ENCODE measurements at places on chromosomes 7 and 10. TPM values are rescaled to one million over a fixed set of nuclear protein-coding genes. Genes with fewer than 3 reads are reported as not detected.
A peak's percentile ranks its signal among the peaks of the same experiment; 100 is the strongest.

DNA sequence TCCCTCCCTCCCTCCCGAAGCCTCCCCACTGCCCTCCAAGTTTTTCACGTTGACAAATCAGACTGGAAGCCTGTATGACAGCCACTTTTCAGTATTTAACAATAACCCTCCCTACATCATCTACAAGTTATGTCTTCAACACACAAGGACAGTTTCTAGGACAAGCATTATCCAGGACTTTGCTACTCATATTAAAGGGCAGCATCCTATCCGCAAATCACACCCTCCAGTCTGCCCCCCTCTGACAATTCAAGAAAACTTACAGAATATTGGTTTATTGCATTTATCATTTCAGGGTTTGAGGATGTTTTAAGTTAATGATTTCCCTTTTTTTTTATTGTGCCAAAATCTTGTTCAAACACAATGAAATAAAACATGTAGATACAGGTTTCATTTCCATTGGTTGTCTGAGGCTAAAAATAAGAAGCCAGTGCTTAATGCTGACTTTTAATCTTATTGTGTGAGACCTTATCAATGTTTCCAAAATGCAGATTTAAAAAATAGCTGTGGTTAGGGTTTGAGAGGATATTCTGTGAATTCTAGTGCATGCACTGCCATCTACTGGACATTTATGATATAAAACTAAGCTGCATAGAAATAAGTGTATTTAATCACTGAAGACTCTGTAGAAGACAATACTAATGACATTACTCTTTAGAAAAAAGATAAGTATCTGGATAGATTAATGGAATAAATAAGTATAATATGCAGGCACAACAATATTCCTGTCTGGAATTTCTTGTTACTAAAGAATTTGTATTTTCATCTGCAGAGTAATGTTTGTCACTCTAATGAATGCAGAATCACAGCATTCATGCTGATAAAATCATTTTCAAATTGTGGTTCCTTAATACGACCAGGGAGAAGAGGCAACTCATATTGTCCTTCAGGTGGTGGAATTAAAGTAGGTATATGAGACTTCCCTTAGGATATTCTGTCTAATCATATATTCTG lies 64.1 kb downstream of the CAV1 start:
- no peak for DNase-seq

Gene SLC26A3
- not detected for total RNA-seq

- no peak for DNase-seq
Measured at GRCh38 chr10:116069856-116070255, 203.2 kb downstream of the GFRA1 start.

Gene CUX1
- 43.7 TPM for total RNA-seq

Gene MSMB
- total RNA-seq, result not detected

Gene AKR1C8
- total RNA-seq, result not detected

Gene AKR1C1
- total RNA-seq, result 1.6 TPM

GRCh38 chr7:74395745-74396311 lies 57.9 kb upstream of the GTF2IRD1 start:
- DNase-seq, result no peak

DNA sequence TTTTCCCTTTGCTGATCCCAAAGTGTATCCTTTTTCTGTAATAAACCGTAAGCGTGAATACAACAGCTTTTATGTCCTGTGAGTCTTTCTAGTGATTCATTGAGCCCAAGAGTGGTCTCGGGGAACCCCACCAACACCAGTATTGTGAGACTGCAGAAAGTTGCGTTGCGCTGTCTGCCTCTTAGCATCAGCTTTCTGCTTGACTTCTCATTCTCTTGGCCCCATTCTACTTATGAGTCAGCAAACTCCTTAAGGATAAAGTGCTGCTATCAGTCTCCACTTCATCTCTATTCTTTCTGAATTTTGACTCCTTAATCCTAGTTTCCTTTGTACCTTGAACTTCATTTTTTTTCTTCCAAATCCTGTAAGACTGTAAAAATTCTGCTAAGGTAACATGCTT lies 184.3 kb upstream of the MBL2 start:
- DNase-seq, result no peak

GRCh38 chr7:108648989-108649388 lies 79.3 kb downstream of the DNAJB9 start:
- no peak for DNase-seq

DNA sequence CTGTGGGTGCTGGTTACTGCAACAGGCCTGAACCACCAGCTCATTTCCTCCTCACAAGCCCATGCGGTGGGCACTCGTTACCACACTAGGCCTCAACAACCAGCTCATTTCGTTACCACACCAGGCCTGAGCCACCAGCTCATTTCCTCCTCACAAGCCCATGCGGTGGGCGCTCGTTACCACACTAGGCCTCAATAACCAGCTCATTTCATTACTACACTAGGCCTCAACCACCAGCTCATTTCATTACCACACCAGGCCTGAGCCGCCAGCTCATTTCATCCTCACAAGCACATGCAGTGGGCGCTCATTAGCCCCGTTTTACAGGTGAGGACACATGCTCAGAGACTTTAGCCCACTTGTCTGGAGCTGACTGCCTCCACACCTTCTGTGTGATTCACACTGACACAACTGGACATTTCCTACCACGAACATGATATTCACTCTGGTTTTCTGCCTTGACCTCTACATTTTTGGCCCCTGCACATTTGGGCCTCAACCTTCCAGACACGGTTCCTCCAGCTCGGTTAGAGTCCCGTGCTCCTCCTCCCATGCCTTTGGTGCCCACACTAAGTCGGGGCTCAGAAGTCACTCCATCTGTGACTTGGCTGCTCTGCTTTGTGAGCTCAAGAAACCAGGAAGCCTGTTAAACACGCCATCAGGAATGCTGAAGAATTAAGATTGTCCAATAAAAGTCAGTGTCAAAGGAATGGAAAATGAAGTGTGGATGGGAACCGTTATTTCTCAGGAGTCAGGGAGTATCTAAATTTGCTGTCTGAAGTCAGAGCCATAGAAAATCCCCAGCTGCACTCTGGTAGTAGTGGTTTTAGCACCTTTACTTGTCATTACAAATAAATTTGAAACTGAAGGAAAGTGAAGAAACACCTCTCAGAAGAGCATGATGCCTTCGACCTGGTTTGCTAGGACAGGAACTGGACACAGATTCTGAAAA lies 55.8 kb upstream of the LANCL2 start:
- no peak for DNase-seq

- no peak for DNase-seq
Measured at GRCh38 chr7:16007911-16008310, 321.4 kb upstream of the MEOX2 start.

- DNase-seq, result no peak
Measured at GRCh38 chr7:47622946-47623640, 41.2 kb upstream of the TNS3 start.

Gene SCIN
- total RNA-seq, result 8.2 TPM

GRCh38 chr10:88239212-88239611 lies 343.9 kb downstream of the RNLS start:
- DNase-seq, result no peak

- no peak for DNase-seq
Measured at GRCh38 chr7:16347066-16347826, 74.1 kb downstream of the CRPPA start.

Gene COMTD1
- 8.9 TPM for total RNA-seq

DNA sequence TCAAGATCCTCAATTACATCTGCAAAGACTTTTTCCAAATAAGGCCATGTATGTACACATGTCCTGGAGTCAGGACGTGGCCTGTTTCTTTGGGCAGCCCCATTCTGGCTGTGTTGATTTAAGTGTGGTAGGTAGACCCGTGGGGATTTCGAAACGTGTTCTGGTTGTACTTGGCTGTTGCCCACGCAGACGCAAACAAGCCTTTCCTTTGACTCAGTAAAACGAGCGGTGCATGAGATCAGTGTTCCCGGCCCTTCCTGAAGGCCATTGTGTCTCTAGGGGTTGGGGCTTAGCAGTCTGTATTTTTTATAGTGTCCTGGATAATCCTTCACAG lies 64.8 kb upstream of the DNAJB6 start:
- DNase-seq, result no peak

Gene TMEM139
- 0.23 TPM for total RNA-seq

Gene CD36
- 3.8 TPM for total RNA-seq

GRCh38 chr10:12077580-12078180 lies 8.9 kb downstream of the DHTKD1 start:
- DNase-seq, result no peak

DNA sequence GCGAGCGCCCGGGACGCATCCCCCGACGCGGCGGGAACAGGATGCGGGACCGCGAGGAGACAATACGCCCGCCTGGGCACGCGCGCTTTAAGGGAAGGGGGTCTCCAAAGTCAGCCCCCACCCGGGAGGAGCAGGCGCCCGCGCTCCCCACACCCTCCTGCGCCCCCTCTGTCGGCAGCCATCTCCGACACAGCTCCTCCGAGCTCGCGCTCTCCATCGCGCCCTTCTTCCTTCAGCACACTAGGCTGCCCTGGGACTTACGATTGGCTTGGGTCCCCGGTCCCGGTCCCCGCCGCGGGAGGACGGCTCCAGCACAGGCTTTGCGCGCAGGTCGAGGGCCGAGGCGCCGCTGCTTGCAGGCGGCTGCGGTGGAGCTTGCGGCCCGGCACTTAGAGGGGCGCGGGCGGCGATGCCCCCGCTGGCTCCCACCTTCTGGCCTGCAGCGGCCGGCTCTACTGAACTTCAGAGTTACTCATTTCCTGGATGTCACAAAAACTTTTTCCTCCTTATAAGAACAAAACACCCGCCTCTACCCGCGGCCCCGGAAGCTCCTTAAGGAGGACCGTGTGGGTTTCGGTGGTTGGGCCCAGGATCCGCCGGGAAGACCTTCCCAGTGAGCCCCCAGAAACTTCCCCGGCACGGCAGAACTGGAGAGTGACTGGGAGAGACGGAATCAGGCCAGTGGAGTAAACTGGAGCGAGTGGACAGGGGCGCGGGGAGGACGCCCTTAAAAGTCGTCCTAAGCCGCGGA lies at the start of gene ITPRIP:
ITPRIP (minus strand) TSS at position 481 of the 751 bp plus-strand sequence. CDS start 22,414 bp downstream, outside the sequence.
- peak; percentile 68 for DNase-seq

Gene IFIT1B
- total RNA-seq, result not detected

GRCh38 chr10:71753091-71753959 lies 20.0 kb downstream of the VSIR start:
- no peak for DNase-seq

GRCh38 chr10:63133821-63134557 lies 861 bp downstream of the NRBF2 start:
- DNase-seq, result no peak

Gene CAMK2B
- 0.23 TPM for total RNA-seq

Gene C10orf53
- not detected for total RNA-seq

All from endothelial cell (in vitro differentiated cells).